ENCODE measurements at places on chromosomes 6 and 20. TPM values are rescaled to one million over a fixed set of nuclear protein-coding genes. Genes with fewer than 3 reads are reported as not detected.

- no peaks in the 10 kb centered on the region for H3K27me3 ChIP-seq
- H3K4me1 ChIP-seq = no peaks in the 10 kb centered on the region
- H3K27ac ChIP-seq = no peak overlapping the region
- no peak overlapping the region for H3K4me3 ChIP-seq
Observed at GRCh38 chr20:3398681-3399252, 8.7 kb downstream of the DNAAF9 start.

The PDYN gene
- 0.63 TPM for total RNA-seq

DNA sequence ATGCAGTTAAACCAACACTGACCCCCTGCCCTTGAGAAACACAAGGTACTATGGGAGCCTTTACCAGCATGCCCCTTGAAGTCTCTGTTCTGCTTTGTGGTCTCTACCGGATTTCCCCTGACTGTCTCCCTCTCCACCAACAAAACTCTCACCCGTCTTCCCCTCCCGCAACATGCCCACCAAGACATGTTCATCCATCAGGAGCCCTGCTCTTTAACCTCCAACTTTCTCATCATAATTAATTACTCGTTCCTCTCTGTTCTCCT is 1.1 kb downstream of the ZNF165 start:
- DNase-seq = no peak
- peak overlapping the region; percentile 93 for H3K27ac ChIP-seq
- H3K4me3 ChIP-seq = peak overlapping the region; percentile 97

The MDFI gene
- 38.5 TPM for total RNA-seq
